ENCODE measurements at places on chromosomes 1 and 21. TPM values are rescaled to one million over a fixed set of nuclear protein-coding genes. Genes with fewer than 3 reads are reported as not detected.

DNA sequence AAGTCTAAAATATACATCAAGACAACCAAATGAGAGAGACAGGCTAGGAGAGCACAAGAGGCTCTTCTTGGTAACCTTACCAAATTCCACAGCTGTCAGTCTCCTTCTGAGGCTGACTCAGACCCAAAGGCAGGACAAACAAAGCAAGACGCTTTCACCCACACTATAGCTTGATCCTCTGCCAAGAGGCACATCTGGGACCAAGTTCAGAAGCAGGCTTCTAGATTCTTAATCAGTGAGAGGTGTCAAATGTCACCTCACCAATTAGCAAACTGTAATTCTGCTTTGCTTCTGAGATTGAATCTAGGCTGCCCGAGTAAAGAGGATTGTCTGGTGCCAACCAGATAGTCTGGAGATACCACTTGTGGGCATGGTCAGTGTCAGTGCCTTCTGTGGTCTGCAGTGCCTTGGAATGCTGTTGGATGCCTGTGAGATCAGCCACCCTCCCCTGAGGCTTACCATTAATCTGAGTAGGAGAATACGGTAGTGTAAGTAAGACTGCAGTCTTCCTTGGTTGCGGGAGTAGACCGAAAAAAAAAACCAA, 151.0 kb downstream of the FMN2 start:
- DNase-seq = no peak

DNA sequence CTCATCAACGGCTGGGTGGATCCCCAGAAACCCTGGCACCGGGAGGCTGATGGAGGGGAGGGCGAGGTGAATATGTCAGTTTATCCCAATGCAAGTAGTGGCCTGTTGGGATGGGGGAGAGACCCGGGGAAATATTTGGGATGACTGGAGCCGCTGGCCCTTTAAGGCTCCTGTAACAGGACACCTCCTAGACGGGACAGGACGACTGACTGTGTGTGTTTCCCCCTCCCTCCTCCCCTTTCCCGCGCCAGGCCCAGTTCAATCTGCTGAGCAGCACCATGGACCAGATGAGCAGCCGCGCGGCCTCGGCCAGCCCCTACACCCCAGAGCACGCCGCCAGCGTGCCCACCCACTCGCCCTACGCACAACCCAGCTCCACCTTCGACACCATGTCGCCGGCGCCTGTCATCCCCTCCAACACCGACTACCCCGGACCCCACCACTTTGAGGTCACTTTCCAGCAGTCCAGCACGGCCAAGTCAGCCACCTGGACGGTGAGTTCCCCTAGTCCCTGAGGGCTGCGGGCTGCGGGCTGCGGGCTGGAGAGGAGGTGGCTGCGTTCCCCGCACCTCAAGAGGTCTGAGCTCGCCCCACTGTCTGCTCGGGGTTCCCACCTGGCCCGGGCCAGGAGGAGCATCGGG, 44.8 kb upstream of the CCDC27 start:
- no peak for DNase-seq

DNA sequence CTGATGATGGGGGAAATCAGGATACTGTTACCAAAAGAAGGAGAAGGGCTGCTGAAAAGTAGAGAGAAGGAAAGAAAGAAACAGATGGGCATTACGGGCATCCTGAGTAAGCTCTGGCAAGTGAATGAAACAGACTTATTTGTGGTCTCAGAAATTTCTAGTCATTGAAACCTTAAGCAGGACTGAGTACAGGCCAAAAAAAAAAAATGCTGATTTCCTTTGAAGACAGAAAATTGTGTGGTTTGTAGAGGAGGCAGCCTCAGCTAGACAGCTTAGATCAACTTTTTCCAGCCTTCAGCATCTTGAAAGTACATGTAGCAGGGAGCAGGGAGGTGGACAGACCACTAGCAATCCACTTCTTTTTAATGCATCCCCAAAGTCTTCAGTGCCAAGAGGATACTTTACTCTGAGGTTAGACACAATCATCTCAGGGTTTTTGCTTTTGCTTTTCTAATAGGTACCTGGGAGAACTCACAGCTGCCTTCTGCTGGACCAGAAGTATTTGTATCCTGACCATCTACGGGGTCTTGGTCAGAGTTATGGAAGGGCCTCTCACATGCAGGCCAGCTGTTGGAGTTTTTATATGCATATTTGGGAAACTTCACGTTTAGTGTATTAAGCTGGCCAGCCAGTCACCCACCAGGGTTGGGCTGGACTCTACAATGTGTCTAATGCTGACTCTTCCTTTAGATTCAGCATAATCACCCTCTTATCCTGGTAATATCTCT, 10.6 kb upstream of the CAPZB start:
- DNase-seq = no peak

- no peak for DNase-seq
Measured at GRCh38 chr21:17442165-17442564, 70.7 kb upstream of the CXADR start.

DNA sequence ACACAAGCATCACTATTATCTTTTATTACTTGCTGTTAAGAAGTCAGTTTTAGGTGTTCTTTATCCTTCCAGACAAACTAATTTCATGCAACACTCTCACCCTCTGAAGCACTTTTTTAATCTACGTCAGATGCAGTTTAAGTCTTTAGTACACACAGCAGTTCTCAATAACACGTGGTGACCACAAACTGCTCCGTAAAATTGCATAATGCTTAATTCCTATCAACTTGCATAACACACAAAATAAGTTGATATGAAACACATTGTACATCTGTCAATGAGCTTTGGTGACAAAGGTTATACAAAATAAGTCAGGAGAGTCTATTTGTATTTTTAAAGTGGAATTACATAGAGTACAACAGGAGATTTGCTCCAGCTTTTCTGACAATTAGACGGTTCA, 140.9 kb upstream of the ETS2 start:
- no peak for DNase-seq

DNA sequence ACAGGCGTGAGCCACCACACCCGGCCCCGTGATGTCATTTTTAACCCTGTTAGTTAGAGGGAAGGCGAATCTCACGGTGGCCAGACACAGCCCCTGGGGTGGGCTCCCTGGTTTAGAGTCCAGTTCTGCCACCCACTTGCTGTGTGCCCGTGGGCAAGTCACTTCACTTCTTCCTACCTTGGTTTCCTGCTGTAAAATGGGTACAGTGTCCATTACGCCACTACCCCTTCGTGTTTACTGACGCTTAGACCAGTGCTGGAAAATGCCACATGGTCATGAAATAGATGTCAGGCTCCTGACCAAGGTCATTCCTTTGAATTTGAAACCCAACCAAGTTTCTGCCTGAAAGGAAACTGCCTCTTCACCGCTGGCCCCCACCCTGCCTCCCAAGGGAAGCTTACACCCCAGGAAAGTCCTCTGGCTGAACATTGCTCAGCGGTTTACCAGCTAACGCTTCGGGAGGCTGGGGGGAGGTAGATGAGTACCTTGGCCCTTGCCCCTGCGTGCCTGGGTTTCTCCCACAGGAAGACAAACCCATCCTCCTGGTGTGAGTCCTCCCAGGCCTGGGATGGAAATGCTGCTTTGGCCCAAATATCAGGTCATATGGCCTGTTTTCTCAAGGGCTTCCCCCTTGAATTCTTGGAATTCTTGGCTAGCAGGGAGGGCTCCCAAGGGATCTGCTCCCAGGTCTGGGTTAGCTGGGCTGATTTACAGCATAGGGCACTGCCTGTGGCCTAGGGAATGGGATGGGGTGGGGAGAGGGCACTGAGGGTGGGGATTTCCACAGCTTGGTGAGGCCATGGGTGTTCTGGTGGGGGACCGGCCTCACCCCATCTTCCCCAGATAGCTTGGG, 7.6 kb upstream of the AADACL4 start:
- no peak for DNase-seq

GRCh38 chr1:238895911-238896310, 490.5 kb upstream of the CHRM3 start:
- no peak for DNase-seq

- no peak for DNase-seq
Measured at GRCh38 chr1:117535821-117536220, 70.0 kb upstream of the TENT5C start.

DISP1 gene
- total RNA-seq = 1.4 TPM

TAS1R1 gene
- total RNA-seq = not detected

SYCP1 gene
- total RNA-seq = not detected

DDX59 gene
- 27.6 TPM for total RNA-seq

Data from CD4-positive, alpha-beta T cell (primary cell).